ENCODE measurements at places on chromosomes 4 and X.

DNA sequence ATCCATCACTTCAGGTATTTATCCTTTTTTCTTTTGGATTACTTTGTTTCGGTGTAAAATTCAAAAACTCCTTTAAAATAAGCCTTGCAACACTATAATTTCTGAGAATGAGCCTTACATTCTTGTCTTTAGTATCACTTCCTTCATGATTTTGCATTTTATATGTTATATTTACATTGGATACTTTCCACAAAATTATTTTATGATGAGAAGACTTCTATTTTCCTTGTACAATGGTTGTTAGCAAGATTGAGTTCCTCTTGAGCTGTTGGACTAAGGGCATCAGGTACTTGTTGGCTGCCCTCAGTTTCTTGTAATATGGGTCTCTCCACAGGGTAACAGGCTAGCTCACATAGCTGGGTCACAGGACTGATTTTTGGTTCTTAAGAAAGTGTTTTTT lies 22.7 kb upstream of the HPGDS start:
- no peak for ATAC-seq

DNA sequence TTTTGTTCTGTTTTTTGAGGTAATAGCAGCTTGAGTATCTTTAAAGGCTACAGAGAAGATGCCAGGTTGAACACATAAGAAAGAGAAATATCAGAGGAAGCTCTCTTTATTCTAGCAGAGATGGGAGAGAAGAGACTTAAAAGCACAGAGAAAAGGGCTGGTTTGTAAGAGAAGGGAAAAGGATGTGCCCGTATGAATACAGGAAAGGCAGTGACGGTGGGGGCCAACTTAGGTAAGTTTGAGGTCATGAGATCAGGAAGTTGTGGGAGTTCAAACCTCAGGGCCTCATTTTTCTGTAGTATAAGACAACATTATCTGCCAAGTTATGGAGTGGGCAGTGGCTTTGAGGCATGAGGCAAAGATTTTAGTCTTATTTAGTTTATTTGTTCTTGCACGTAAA lies 121.3 kb upstream of the S100G start:
- no peak for ATAC-seq

- ATAC-seq: no peak
These were observed 132.6 kb downstream of the INPP4B start for GRCh38 chr4:142713282-142714030.

DNA sequence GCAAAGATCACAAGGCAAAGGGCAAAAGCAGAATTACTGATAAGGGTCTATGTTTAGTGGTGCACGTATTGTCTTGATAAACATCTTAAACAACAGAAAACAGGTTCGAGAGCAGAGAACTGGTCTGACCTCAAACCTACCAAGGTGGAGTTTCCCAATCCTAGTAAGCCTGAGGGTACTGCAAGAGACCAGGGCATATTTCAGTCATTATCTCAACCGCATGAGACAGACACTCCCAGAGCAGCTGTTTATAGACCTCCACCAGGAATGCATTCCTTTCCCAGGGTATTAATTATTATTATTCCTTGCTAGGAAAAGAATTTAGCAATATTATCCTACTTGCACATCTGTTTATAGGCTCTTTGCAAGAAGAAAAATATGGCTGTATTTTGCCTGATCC lies 51.5 kb downstream of the NPNT start:
- no peak for ATAC-seq

DNA sequence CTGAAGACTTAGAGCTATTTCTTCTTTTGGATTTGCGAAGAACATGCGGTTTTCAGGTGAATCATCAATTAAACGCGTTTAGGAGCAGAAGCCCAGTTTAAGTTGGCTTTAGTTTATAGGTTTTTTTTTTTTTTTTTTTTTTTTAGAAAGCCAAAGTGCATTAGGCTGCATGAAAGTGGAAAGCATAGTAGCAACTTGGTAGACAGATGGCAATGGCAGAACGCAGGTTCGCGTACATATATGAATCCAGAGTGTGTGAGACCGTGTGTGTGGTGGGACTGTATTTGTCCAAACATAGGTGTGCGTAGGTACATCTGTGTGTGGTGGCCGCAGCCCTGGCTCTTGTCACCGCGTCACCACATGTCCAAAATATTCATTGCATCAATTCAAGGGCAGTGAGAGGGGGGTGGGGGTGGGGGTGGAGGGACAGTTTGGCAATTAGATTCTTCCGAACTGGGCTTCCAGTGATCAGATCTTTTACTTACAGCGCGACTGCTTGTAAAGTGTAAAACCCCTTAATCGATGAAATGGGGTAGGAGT lies 901 bp downstream of the JADE1 start:
- no peak for ATAC-seq

- ATAC-seq: no peak
These were observed 132.8 kb upstream of the MAGEB16 start for GRCh38 chrX:35665311-35665710.

GRCh38 chr4:110823251-110823650 lies 200.4 kb upstream of the PITX2 start:
- ATAC-seq: no peak

GRCh38 chr4:24734511-24734910 lies 60.9 kb upstream of the SOD3 start:
- no peak for ATAC-seq

DNA sequence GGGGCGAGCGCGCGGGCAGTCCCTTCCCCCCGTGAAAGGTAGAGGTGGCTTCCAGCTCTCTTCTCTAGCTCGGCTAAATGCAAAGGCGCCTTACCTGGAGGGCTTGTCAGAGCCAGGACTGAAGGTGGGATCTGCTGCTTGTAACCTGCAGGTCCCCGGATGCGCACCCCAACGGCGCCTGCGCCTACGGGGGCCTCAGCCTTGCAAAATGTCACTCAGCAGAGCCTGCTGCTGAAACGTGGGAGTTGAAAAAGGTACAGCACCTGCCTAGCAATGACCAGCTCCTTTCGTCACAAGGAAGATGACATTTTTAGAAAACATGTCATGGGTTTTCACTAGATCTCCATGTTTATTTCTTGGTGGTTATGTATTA lies 583 bp downstream of the ABHD18 start:
- ATAC-seq: peak; percentile 27

- no peak for ATAC-seq
These were observed 91.7 kb downstream of the SPATA18 start for GRCh38 chr4:52142816-52143215.

- ATAC-seq: no peak
These were observed 10.2 kb upstream of the TMEM185A start for GRCh38 chrX:149641835-149642234.

DNA sequence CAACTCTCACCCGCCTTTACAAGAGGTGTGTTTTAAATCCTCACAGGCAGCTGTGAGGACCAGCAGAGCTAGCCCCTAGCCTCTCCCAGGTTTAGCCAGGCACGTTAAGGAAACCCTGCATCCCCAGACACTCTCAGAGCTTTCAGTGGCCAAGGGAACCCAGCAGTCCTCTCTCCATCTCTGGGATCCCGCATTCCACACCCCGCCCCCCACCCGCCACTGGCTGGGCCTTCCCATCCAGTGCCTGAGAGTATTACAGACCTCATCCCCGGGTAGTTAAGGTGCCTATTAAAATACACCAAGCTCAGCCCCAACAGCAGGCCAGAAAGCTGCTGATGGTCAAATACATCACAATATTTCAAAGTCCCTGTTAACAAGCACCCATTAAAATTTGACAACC lies 256.2 kb downstream of the BCOR start:
- no peak for ATAC-seq

DNA sequence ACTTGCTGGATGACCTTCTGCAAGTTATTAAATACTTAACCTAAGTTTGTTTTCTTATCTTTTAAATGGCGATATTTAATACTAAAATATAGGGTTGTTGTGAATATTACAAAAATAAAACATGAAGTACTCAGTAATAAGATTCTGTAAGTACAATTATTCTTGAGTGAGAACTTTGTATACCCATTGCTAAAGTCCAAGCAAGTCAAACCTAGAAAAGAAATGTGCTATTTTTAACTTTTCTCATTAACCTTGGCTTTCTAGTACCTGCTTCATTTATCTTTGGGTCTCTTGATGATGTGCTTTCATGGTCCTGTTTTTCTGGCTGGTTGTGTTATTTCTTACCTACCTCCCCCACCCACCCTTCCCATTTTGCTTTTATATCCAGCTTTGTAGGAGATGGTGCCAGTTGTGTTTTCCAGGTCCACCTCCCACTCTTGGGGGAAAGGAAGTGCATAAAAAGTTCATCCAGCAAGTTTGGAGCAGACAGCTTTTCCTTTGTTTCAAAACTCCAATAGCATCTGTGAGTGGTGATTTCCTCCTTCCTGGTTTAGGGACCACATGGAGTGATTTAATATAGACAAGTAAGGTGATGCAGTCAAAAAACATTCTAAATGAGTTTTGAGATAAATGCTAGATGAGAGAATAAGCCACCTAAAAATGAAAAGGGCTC lies 7.5 kb upstream of the CXCL8 start:
- no peak for ATAC-seq

DNA sequence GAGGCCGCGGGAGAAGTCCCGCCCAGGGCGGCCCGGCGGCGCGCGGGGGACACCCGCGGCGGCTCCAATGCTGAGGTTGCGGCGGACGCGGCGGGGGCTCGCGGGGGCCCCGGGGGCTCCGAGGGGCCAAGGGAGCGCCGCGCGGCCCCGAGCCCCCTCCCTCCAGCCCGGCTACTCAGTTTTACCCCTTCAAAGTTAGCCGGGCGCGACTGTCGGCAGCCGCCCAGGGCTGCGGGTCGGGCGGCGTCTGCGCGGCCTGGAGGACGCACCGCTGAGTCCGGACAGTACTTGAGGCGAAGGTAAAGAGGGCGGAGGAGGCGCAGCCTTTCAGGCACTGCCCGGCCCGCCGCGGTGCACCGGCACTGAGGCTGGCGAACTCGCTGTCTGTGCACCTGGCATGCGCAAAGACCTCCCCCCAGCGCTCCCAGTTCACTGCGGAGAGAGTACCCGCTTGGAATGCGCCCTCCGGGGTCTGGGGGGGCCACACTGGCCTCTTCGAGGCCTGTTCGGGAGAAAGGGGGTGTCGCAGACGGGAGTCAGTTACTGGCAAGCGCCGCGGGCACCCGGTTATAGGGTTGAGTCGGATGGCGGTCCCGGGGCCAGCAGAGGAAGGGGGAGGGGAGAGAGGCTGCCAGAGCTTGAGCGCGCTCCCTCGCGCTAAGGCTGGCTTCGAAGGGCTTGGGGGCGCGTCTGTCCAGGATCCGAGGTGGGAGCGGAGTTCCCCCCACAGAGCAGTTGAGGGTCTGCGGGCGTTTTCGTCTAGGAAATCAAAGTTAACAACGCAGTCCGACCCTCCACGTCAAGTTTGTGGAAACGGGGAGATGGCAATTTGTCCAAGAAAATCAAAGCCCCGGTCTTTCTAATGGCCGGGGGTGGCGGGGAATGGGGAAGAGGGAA lies 1.1 kb downstream of the PCDH19 start:
- ATAC-seq: no peak

DNA sequence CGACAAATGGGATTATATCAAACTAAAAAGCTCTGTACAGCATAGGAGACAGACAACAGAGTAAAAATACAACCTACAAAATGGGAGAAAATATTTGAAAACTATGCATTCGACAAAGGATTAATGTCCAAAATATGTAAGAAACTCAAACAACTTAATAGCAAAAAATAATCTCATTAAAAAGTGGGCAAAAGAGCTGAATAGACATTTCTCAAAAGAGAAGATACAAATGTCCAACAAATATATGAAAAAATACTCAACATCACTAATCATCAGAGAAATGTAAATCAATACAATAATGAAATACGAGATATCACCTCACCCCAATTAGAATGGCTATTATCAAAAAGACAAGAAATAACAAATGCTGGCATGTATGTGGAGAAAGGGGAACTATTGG lies 272.9 kb downstream of the KLHL13 start:
- no peak for ATAC-seq

Measured in esophagus mucosa (tissue), 1 donor.